Endothelial cell of umbilical vein (primary cell): ENCODE measurements at places on chromosomes 5 and 9. TPM values are rescaled to one million over a fixed set of nuclear protein-coding genes. Genes with fewer than 3 reads are reported as not detected.

GAPT gene
- not detected in 2 replicates for total RNA-seq

PKD2L2 gene
- not detected in 2 replicates for total RNA-seq

AJM1 gene
- 1.3 and 1.7 TPM in 2 replicates for total RNA-seq

NRG2 gene
- 0.30 and 0.42 TPM in 2 replicates for total RNA-seq

EMB gene
- total RNA-seq = not detected in 2 replicates

SERINC5 gene
- 9.9 and 10.1 TPM in 2 replicates for total RNA-seq

OBP2B gene
- not detected in 2 replicates for total RNA-seq

LRRC70 gene
- total RNA-seq = 24.5 and 26.5 TPM in 2 replicates

COX7C gene
- total RNA-seq = 383 and 406 TPM in 2 replicates

IFNA2 gene
- not detected in 2 replicates for total RNA-seq

IFNB1 gene
- not detected in 2 replicates for total RNA-seq

PCDHGA5 gene
- 0.78 and 0.93 TPM in 2 replicates for total RNA-seq

WDR38 gene
- total RNA-seq = not detected in 2 replicates

EGFLAM gene
- 1.6 and 2.7 TPM in 2 replicates for total RNA-seq
